Erythroblast (primary cell): ENCODE measurements at places on chromosomes 5 and 9.

DNA sequence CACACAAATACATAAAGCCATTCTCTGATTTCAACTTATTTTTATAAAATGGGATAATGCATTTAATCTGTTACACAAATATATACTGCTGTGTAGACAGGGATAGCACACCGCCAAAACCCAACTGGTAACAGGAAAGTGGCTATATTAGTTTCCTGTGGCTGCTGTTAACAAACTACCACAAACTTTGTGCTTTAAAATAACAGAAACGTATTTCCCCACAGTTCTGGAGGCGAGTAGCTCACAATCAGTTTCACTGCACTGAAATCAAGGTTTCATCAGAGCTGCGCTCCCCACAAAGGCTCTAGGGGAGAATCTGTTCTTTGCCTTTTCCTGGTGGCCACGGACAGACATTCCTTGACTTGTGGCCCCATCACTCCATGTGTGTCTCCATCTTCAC, 94.0 kb downstream of the MLLT3 start:
- DNase-seq, result no peak

DNA sequence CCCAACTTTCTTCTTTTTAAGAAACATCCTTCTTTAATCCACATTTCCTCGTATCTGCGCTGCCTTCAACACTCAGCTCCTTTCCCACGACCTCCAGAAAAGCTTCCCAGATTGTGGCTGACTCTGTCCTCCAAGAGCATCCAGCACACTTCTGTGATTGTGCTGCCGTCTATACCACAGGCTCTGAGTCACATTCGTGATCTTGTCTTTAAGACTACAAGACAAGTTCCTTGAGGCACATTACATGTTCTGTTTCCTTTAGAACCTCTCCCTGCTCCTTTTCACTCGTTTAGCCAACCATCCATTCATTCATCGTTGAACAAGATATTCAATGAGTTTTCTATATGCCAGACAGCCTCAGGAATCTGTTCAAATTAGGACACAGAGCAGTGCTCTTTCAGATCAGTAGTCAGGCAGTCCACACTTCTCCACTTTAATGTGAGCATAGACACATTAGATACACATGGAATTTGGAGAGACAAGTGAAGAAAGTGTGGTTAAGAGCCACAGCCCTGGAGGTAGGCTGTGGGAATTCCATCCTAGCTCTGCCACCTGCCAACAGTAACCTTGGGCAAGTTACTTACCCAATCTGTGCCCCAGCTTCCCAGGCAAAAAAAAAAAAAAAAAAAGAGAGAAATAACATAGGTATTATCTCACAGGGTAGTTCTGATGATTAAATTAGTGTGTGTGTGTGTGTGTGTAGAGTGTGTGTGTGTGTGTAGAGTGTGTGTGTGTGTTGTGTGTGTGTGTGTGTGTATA, 18.9 kb downstream of the WHRN start:
- DNase-seq, result no peak

- DNase-seq, result no peak
These were observed 267.1 kb upstream of the EFNA5 start for GRCh38 chr5:107937651-107938355.

- peak; percentile 61 for DNase-seq
These were observed 16.4 kb upstream of the C5orf58 start for GRCh38 chr5:170216257-170216864.

DNA sequence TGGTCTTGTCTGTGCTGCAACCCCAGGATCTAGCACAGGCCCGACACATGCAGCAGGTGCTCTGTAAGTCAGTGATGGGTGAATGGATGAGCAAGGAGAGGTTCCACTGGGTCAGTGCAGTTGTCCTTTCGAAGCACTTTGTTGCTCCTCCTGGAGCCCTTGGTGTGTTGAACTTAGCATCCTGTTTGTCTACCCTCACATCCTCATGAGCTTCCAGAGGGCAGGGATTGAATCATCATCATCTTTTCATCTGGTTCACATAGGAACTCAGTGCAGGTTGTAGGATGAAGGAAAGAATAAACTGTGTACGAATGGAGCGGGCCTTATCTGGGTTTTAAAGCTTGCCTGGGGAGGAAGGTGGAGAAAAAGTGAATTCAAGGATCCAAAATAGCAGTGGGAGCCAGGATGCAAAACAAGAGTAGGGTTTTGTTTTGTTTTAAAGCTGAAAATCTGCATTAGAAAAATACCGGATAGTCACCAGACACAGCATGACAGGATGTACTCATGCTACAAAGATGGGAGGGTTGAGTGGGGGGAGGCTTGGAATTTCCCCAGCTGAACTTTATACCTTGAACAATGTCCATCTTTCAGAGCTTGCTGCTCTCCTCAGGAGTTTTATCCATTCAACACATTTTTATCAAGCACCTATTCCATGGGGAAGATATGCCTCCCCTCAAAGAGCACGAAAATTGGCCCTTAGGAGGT, 55.8 kb downstream of the PTTG1 start:
- DNase-seq, result no peak

DNA sequence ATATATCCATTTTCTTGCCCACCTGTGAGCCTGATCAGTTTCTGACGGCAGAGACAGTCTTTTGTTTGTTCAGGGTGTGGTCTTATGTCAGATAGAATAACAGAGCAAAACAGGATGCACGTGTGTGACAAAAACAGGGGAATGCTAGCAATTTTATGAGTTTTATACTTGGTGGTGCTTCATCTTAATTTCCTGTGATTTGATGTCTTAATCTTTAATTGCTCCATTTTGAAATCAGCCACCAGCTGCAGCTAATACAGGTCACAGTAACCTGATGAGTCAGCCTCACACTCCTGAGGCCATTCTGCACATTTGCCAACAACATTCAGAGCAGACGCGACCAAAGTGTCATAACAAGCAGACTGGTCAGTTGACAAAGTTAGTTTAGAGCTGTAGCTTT, 42.3 kb upstream of the JMY start:
- DNase-seq, result no peak

DNA sequence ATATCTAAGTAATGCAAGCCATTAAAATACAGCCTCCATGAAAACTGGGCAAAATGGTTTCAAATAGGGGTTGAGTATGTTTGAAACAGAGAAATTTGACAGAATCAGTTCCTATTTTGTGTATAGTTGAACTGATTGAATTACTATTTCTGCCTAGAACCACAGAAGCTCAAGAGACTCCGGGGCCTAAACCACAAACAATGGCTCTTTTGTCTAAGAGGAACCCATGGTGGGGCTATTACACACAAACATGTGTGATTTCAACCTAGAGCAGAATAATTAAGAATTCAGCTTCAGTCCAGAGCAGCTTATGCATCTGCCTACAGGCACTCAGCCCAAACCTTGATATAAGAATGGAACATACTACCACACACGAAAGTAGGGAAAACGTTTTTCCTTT, 171.2 kb upstream of the MPDZ start:
- DNase-seq, result no peak

- peak; percentile 23 for DNase-seq
These were observed 53.3 kb upstream of the RNU6ATAC start for GRCh38 chr9:134217431-134218210.

GRCh38 chr9:38393128-38393796, 760 bp downstream of the ALDH1B1 start:
- DNase-seq, result peak; percentile 46

GRCh38 chr5:152607401-152608160, 202.5 kb upstream of the NMUR2 start:
- no peak for DNase-seq

DNA sequence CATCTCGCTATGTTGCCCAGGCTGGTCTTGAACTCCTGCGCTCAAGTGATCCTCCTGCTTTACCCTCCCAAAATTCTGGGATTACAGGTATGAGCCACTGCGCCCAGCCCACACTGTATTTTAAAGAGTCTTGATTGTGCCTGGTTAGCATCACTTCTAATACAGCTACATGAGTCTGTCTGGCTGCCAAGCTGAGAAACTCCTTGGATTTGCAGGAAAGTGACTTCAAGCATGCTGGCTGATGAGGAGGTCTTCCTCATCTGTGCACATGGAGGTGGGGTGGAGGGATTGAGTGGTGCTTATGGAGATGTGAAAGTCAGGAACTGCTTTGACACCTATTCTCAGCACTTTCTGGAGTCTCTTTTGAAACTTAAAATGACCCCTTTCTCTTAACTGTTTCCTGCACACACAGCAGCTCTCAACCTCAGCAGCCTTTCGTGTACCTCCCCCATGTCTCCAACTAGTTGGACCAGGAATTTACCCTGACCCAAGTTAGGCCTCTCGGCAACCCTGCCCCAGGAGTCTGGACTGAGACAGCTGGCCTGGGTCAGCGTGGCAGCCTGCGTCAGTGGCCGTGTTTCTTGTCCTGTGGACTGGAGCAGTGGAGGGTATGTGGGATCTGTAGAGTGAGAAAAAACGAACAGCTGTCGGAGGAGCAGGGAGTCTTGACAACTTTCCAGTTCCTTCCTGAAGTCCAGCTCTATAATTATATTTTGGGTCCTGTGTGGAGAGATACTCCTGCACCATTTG, 72.5 kb downstream of the ACER2 start:
- DNase-seq, result no peak

- no peak for DNase-seq
These were observed 46.0 kb upstream of the OSMR start for GRCh38 chr5:38799556-38800377.

DNA sequence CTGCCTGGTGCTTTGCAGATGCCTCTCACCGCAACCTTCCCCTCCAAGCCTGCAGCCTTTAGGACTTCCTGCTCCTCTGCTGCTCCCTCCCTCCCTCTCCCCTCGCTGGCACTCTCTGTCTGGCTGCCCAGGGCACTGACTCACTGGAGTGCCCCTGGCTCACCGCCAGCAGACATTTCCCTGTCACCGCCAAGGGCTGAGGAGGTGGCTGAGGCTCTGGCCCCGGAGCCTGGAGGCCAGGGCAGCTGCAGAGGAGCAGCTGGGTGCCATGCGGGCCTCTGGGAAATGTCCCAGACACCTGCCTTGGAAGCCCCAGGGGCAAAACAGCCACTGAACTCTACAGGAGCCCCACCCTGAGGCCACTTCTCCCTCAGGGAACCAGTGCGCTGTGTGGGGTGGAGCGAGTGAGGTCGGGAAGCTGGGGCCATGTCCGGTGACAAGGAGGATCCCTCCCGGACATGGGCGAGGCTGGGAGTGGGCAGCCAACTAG, 53.4 kb downstream of the TENT4A start:
- no peak for DNase-seq

- no peak for DNase-seq
These were observed 14.2 kb upstream of the NCS1 start for GRCh38 chr9:130158001-130158400.

DNA sequence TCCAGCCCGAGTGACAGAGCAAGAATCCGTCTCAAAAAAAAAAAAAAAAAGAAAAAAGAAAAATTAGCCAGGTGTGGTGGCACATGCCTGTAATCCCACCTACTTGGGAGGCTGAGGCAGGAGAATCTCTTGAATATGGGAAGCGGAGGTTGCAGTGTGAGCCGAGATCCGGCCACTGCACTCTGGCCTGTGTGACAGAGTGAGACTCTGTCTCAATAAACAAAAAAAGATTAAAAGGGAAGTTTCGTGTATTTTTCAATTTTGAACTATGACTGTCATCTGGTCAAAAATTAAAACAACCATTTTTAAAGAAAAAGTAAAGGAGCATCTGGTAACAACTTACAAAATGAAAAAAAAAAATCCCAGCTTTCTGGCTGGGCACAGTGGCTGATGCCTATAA, 36.3 kb upstream of the PLIN2 start:
- DNase-seq, result no peak

DNA sequence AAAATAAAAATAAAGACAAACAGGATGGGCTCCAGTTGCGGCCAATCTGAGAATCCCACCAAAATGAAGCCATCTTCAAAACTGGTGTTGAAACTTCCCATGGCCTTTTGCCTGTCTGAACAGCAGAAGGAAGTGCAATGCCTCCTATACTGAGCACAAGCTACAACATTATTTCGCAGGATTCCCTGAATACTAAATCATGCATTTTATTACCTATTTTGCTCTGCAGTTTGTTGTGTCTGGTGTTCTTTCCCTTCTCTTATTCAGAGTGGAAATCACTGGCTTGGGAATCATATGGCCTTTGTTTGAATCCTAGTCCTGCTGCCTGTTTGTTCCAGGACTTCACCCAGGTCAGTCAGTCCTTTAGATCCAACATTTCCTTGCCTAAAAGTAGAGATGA, at the start of gene OR2Y1:
Gene OR2Y1 (minus strand): TSS at position 101 of the 400 bp plus-strand sequence. CDS start 0 bp downstream, at position 101.
- no peak for DNase-seq

DNA sequence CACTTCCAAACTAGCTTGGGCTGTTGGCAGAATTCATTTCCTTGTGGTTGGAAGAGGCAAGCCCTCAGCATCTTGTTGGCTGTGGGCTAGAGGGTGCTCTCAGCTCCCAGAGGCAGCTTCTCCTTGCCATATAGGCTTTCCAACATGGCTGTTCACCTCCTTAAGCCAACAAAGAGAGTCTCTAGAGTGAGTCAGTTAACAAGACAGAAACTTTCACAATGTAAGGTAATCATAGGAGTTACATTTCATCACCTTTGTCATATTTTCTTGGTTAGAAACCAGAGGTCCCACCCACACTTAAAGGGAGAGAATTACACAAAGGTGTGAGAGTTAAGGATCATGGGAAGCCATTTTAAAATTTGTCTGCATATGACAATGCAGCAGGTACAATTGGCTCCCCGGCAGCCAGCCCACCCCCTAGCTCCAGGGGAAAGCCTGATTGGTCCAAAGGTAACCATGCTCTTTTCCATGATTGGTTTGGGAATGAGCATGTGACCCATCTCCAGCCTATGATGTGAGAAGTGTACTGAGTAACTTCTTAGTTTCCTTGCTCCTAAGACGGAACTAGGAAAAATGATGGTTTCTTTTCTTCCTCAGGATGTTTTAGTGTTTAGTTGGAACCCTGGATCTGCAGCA, 109.8 kb upstream of the MSX2 start:
- no peak for DNase-seq

DNA sequence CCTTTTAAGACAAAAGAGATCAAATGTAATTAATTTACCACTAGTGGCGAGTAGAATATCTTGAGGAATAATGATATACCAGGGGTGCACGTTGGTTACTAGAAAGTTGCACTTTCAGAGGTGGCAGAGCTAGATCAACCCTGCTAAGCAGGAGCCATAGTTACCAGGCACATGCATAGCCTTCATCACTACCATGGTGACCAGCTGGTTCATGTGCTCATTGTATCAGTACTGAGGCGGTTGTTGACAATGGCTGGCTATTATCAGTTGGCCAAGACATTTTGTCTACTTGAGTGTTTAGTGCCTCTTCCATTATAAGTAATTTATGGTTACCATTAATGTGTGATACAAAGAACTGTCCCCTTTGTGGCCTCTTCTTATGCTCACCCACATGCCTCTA, 201.2 kb downstream of the FGF10 start:
- no peak for DNase-seq

- no peak for DNase-seq
These were observed 121.1 kb downstream of the BOD1 start for GRCh38 chr5:173495225-173495904.

- DNase-seq, result no peak
These were observed 77.5 kb downstream of the VCAN start for GRCh38 chr5:83549076-83549475.

DNA sequence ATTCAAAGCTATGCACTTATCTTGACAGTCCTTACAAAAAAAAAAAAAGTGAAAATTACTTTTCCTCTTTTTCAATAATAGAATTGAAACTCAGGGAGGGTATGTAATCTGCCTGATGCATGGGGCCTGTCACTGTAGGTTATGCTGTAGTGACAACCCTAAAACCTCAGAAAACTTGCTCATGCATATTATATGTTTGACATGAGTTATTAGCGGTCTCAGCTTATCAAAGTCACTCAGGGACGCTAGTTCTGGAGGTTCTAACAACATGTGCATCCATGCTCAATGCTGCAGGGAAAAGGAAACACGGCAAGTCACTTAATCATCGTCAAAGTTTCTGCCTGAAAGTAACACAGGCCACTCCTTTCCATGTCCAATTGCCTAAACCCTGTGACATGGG, 78.4 kb upstream of the TMEM252 start:
- DNase-seq, result no peak

GRCh38 chr9:134539586-134540194, 101.9 kb upstream of the COL5A1 start:
- DNase-seq, result no peak
